Occipital lobe (tissue), 3 donors: ENCODE measurements at places on chromosomes 7 and 10. TPM values are rescaled to one million over a fixed set of nuclear protein-coding genes. Genes with fewer than 3 reads are reported as not detected.

DNA sequence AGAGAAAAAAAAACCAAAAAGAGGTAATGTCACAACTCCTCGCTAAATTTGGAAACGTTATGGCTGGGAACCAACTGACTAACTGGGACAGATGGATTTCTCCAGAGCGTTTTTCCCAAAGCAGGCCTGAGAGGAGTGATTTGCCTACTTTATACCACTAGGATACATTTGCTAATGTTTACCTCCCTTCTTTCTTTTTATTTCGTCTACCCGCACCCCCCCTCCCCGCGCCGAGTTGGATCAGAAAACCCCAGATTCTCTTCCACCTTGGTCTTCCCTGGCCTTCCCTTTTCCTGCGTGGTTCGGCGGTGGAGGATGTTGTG is 7.2 kb downstream of the CPA2 start:
- peak; percentile 6 for DNase-seq

The WDFY4 gene
- 0.94 TPM for total RNA-seq

The TMEM254 gene
- 8.6 TPM for total RNA-seq

- DNase-seq: no peak
Measured at GRCh38 chr7:94632338-94633013, 23.5 kb downstream of the SGCE start.

DNA sequence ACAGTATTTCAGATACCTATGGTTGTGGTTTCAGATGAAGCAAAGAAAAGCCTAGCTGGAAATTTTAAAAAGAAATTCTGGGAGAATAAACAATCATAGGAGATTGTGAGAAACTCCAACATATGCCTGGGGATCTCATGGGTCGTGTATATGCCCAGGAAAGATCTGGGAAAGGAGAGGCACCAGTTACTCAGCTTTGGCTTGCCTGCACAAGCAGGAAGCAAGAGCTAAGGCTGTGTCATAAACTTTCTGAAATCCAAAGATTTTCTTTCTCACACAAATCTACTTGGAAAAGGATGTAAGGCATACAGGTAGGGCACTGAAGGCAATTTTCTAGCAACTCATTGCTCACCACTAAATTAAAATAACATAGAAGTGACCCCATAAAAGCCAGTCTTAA is 373.6 kb downstream of the CDC14C start:
- DNase-seq: no peak

DNA sequence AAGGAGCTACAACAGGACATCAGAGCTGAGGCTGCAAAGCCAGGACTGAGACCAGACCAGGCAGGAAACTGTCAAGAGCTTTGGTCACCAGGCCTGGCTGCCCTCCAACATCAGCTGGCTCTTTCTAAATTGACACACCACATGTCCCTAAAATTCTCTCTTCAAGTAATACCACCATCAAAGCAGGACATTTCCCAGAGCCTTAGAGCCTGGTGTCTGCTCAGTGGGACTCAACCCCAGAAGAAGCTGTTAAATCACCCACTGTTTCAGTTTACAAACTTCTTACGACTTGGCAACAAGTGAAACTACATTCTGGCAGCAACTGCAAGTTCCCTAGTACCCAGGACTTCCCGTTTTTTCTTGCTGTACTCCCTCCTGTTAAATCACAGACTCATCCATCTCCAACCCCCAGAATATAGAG is 3.8 kb upstream of the IL6 start:
- no peak for DNase-seq

- DNase-seq: no peak
Measured at GRCh38 chr7:1721047-1721690, 51.1 kb downstream of the ELFN1 start.

The FBH1 gene
- total RNA-seq: 39.8 TPM

GRCh38 chr10:60303778-60304177 is 85.9 kb downstream of the ANK3 start:
- no peak for DNase-seq

GRCh38 chr10:104317726-104318299 is 20.5 kb downstream of the ITPRIP start:
- DNase-seq: no peak

- no peak for DNase-seq
Measured at GRCh38 chr10:21406595-21407193, 118.8 kb downstream of the SKIDA1 start.

The RNF148 gene
- 0.78 TPM for total RNA-seq

DNA sequence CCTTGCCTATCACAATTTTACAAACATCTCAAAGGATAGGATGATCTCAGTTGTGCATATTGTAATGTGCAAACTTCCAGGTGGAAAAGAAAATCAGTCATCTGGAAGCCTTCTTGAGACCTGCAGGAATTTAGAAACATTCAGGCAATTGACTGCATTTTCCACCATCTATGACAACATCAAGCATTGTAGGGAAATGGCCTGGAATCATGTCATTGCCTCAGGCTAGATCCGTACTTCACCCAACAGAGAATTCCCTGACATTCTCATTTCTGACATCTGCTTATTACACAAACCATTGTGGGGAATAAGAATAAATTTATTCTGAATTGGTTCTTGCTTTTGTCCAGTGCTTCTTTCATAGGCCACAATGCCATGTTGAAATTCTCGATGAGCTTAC is 124.9 kb upstream of the NPVF start:
- no peak for DNase-seq

GRCh38 chr7:49850921-49851613 is 77.6 kb downstream of the VWC2 start:
- no peak for DNase-seq

The GNGT1 gene
- total RNA-seq: not detected

DNA sequence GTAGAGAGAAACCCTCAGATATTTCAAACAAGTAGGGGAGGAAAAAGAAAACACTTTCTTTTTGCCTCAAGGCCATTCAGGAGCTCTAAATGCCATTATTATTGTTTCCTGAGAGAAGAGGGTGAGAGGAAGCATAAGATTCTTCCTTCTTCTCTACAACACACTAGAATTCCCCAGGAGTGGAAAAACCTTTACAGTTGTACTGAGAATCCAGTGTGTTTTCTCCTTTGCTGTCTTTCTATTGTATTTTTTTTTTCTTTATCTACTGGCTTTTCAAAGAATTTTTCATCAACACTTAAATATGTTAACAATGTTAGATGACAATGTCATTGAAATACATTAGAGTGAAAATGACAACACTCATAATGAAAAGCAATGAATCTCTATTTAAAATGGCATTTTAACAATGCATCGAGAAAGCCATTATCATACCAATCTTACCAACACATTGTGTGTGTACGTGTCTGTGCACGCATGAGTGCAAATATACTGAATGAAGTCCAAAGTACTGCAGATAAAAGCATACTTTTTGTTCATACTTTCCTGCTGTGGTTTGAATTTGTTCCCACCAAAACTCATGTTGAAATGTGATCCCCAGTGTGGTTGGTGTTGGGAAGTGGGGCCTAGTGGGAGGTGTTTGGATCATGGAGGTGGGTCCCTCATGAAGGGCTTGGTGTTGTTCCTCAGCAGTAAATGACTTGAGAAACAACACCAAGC is 24.2 kb upstream of the MACC1 start:
- no peak for DNase-seq

The PLEKHS1 gene
- not detected for total RNA-seq

The PLAU gene
- 0.94 TPM for total RNA-seq

DNA sequence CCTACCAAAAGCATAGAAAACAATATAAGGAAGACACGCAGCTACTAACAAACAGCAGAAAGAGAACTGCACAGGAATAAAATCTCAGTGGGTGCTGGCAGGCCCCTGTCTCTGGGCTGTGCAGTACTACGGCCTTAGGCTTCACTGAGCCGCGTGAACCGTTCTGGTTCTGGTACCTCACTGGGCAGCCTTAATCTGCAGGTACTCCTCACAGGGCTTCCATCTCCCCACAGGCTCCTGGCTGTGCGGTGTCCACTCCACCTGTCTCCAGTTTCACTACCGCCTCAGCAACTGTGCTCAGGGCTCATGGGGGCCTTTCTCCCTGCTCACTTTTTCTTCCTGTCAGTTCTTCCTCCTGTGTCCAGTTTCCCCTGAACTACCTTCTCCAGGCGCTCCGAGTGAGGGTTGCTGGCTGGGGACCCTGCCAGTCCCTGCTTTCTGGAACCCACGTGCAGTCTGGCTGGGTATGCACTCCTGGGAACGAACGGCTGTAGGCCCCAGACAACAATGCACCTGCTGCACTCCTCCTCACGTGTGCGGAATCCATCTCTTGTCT is 75.7 kb downstream of the VIPR2 start:
- DNase-seq: no peak

The PDIA4 gene
- 69.6 TPM for total RNA-seq

- no peak for DNase-seq
Measured at GRCh38 chr10:78915190-78915518, 153.6 kb upstream of the ZMIZ1 start.

The PMS2 gene
- total RNA-seq: 28.7 TPM

DNA sequence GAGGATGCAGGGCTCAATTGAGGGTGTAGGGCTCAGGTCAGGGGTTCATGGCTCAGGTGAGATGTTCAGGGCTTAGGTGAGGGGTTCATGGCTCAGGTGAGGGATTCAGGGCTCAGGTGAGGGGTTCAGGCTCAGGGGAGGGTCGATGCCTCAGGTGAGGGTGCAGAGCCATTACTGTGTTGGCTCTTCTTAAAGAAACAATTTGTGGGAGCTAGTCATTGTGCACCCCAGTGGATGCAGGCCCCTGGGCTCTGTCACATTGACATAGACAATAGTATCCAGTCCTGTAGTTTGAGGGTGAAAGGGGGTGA is 86.7 kb downstream of the ADCY1 start:
- DNase-seq: no peak

- DNase-seq: no peak
Measured at GRCh38 chr10:18556522-18557147, 94.8 kb downstream of the NSUN6 start.

The TRIM50 gene
- 0.16 TPM for total RNA-seq

DNA sequence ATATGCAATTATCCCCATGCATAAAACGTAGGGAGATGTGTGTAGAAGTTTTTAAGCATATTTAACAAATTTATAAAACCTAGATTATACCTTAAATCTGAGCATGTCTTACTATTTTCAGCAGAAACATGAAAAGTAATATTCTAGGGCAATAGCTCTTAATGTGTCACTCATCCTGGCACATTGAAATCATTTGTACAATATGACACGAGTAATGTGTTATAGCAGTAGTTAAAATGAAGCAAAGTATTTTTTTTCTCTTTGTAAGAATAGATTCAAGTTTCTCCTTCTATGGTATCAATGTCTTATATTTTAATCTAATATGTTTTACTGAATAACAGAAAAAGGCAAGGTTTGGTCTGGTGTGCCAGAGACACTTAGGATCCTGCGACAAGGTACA is 274.9 kb upstream of the PLXDC2 start:
- DNase-seq: no peak
